ENCODE measurements at places on chromosomes 7 and 10.
A peak's percentile ranks its signal among the peaks of the same experiment; 100 is the strongest.

- peak; percentile 7 for DNase-seq
These were observed 989 bp downstream of the ERLIN1 start for GRCh38 chr10:100184840-100185239.

DNA sequence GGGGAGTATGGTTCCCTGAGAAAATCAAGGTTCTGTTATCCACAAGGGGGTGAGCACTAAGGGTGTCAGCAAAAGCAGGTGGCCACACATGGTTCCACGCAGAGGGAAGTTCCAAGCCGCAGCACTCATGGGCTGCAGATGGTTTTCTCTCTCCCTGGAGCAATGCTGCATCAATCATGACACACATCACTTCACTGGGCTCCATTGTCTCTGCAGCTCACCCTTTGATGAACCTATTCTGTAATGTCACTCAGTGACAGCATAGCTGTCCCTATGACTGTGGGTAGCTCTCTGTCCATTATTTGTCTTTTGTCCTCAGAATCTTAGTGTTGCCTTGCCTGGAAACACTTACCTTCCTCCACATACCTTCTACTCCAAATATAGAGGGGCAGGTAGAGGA is 34.8 kb downstream of the LRRC18 start:
- DNase-seq: no peak

DNA sequence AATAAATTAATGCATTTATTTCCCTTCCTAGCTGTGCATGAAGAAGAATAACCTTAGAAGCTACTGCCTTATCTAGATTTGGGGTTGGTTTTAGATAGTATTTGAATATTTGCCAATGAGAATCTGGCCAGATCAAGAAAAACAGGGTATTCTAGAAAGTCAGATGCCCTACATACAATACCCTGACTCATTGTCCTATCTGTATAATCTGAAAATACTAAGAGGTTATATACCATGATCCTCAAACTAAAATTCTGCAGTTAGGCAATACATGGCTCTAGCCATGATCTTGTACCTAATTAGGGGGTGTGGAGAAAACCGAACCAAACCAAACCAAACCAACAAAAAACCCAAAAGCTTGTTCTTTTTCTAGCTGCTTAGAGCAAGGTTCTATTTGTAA is 240.4 kb upstream of the LYZL1 start:
- DNase-seq: no peak

GRCh38 chr10:52170776-52171175 is 143.3 kb upstream of the DKK1 start:
- no peak for DNase-seq

- no peak for DNase-seq
These were observed 77.0 kb upstream of the FAM20C start for GRCh38 chr7:115274-115911.

- DNase-seq: no peak
These were observed 52.9 kb downstream of the PFKFB3 start for GRCh38 chr10:6255548-6256061.

- DNase-seq: peak; percentile 80
These were observed 64.7 kb downstream of the BICC1 start for GRCh38 chr10:58577437-58577777.

DNA sequence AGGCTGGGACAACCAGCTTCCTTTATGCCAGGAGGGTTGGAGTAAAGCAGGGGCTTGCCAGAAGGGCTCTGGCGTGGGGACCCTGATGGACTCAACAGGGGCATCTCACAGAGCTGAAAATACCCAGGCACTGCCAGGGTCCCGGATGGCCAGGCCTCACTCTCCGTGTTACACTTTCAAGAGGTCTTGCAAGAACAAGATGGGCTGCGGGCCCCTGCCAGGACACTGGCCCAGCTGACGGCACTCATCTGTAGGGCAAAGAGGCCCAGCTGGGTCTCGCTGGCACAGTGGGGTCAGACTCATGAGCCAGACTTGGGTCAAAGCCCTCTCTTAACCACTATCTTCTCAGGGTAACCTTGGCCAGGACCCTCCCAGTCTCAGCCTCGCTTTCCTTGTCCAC is 90.9 kb downstream of the FAM53B start:
- DNase-seq: no peak

GRCh38 chr10:107072786-107073185 is 91.7 kb downstream of the SORCS1 start:
- DNase-seq: no peak

DNA sequence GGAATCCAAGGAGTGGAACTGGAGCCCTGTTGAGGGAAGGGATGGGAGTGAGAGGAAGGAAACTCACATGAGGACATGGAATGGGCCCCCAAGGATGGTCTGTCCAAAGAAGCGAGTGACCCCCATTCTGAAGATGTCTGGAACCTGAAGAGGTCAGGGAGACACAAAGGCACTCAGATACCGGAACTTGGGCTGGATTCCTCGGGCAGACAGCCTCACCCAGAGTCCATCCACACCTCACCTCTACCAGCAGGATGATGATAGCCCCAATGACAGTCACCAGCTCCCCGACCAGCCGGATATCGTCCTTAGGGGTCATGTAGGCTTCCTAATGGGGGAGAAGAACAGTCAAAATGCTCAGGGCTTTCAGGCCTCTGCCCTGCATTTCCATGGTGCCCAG is 10.7 kb downstream of the TRPV6 start:
- no peak for DNase-seq

DNA sequence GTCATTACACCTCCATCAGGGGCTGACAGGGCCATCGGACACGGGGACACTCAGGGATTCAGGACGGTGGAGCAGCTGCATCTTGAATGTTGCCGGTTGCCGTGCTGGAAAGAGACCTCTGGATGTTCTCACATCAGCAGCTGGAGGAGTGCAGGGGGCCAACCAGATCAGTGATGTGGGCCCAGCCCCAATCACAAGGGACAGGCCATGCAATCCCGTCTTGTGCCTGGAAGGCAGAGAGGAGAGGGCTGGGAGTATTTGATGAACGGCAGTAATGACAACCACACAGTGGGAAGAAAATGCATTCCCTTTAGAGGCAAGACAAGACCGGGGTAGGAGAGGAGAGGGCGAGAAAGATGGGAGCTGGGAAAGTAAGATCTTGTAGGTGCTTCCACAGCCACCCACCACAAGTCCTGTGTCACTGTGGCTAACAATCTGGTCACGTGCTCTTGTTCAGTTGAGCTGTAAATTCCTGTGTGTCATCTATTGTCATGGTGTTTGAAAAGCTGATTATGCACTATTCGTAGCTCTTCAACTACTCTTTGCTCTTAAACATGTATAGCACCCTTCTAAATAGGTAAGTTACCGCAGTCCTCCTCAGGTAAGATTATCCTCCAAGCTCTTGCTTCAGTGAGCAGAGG is 85.9 kb upstream of the LEP start:
- no peak for DNase-seq

- no peak for DNase-seq
These were observed 62.3 kb upstream of the CTBP2 start for GRCh38 chr10:125222515-125223308.

GRCh38 chr7:604884-605531 is 85.4 kb upstream of the PDGFA start:
- DNase-seq: no peak

GRCh38 chr10:102065561-102066398 is 631 bp downstream of the HPS6 start:
- peak; percentile 9 for DNase-seq

- peak; percentile 50 for DNase-seq
These were observed 28.3 kb upstream of the RALA start for GRCh38 chr7:39594988-39595620.

DNA sequence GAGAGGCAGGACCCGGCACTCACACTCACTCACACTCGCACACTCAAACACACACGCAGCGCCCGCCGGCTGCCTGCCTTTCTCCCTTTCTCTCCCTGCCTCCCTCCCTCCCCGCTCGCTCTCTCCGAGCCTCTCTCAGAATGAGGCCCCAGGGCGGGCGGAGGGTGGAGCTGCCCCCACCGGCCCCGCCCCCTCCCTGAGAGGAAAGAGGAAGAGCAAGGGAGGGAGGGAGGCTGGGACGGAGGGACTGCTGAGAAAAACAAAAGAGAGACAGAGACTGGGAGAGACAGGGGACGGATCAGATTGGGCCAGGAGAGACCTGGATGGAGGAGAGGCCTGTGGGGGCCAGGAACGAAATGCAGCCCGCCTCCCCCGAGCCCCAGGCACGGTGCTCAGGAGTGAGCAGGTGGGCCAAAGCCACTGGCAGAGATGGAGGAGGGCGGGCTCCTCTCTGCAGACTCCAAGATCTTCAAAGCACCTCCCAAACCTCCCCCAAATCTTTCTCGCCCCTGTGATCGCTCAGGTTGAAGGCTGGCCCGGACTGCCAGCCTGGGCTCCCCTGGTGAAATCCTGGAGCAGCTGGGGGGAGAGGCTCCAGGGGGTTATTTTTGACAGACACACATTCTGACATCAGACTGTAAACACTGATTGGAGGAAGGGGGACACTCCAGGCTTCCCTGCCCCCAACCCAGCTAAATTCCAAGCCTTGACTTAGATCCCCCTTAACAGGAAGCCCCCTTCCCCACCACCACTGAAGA is 5.1 kb downstream of the LDB1 start:
- DNase-seq: peak; percentile 87

- peak; percentile 45 for DNase-seq
These were observed 248.0 kb downstream of the PRPF18 start for GRCh38 chr10:13834581-13835286.

GRCh38 chr10:128003521-128003920 is 96.6 kb downstream of the PTPRE start:
- DNase-seq: no peak

GRCh38 chr7:124387056-124387455 is 354.2 kb upstream of the TMEM229A start:
- no peak for DNase-seq

DNA sequence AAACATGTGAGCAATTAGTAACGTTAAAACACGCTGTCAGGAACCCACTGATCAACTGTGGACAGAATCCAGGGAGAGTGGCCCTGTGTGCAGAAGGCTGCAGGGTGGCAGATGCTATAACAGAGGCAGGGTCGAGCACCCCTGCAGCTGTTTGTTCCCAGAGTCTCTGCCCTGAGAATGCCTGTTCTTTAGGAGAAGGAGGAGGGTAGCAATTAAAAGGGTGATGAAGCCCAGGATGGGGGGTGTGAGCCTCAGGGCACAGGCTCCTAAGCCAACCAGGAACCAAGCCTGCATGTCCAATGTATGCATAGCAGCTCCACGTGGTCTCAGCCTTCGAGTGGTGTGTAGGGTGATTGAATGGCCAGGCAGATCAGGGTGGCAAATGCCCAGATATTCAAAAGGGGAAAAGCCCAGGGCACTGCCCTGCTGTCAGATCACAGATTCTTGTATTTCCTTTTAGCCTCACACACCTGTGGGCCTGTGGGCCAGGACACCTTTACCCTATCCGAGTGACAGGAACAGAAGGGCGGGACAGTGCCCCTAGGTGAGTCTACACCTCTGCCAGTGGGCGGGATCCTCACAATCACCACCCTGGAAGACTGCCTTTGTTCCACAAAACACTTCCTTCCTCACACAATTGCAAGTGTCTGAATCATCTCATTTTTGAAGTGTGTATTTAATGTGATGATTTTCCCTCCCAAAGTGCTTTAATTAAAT is 7.3 kb downstream of the WDFY4 start:
- no peak for DNase-seq

DNA sequence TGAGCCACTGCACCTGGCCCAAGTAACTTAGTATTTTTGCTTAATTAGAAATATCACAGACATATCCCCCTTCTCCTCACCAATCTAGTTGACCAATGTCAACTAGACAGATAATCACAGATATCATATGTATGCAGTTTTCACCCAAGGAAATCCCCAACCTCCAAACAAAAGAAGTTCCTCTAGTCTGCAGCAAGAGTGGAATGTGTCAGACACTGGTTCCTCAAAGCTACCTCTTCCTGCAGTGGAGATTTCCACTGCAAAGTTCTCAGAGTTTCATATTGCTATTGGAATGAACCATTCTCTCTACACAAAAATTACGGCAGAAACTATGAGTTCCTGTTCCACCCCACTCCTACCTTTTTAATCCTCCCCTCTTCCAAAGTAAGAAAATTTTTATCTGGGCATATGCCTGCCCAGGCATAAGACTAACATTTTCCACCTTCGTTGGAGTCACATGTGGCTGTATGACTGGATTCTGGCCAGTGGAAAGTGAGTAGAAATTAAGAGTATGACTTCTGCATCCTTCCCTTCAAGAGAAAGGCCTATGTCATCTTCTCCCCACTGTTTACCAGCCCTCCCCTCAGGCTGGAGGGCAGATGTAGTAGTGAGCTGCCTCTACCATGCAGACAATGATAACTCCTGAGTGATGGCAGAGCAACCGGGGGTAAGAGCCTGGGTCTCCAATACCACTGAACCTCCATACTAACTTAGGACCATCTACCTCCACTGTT is 103.0 kb downstream of the MYOF start:
- DNase-seq: no peak

GRCh38 chr10:29313071-29313470 is 24.2 kb downstream of the LYZL1 start:
- no peak for DNase-seq

DNA sequence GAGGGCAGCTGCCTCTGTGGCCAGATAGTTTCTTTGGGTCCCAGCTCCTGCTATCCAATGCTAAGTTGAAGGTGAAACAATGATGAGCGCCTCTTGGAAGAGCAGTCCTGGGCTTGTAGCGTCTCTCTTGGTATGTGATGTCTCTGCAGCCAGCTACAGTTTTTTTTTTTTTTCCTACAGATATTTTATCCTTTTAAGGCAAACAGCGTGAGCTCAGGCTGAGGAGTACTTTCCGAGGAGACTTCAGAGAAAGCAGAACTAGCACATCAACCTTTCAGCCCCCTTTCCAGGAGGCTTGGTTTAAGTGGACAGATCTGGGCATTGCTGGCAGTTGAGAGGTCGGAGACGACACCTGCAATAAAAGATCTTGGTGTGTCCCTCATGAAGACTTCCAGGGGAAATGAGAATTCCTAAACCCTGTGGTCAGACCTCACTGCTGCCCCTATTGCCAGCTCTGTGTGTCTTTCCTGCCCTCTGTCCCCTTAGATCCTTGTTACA is 9.1 kb downstream of the PRKG1 start:
- peak; percentile 18 for DNase-seq

GRCh38 chr7:4931943-4932342 is 27.0 kb downstream of the MMD2 start:
- no peak for DNase-seq

GRCh38 chr10:5036511-5036910 is 32.9 kb upstream of the AKR1C2 start:
- no peak for DNase-seq

DNA sequence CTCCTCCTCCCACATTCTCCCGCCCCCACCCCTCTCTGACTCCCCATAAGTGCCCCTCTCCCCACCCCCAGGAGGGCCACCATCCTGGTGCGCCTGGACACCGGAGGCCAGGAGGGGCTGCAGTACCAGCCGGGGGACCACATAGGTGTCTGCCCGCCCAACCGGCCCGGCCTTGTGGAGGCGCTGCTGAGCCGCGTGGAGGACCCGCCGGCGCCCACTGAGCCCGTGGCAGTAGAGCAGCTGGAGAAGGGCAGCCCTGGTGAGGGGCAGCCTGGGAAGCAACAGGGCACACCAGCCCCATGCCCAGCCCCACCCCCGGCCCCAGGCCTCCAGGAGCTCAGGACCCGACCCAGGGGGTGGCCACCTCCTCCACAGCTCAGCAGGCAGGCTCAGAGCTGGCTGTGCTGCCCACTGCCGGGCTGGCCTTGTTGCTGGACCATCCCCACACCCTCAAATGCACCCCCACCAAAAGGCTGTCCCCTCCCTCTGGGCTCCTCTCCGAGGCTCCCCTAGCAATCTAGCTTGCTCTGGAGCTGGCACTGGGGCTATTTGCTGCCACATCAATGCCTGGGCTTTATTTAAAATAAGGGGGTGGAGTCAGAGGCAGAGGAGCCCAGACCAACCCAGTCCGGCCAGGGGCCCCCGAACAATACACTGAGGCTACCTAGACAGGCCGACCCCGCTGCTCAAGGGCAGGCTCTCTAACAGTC is 14.8 kb downstream of the ATG9B start:
- no peak for DNase-seq
